Stimulated activated CD8-positive, alpha-beta memory T cell treated with anti-CD3 and anti-CD28 coated beads, Interleukin-2, amount 100 ng/mL, for 48 hours (primary cell): ENCODE measurements at places on chromosomes 16 and 17.

GRCh38 chr17:48551596-48552465 is 6.9 kb upstream of the HOXB2 start:
- no peak for DNase-seq

- no peak for DNase-seq
Measured at GRCh38 chr17:50467114-50467854, 1.4 kb downstream of the CHAD start.

GRCh38 chr16:14302031-14302398 is 230.9 kb downstream of the MRTFB start:
- DNase-seq: no peak

DNA sequence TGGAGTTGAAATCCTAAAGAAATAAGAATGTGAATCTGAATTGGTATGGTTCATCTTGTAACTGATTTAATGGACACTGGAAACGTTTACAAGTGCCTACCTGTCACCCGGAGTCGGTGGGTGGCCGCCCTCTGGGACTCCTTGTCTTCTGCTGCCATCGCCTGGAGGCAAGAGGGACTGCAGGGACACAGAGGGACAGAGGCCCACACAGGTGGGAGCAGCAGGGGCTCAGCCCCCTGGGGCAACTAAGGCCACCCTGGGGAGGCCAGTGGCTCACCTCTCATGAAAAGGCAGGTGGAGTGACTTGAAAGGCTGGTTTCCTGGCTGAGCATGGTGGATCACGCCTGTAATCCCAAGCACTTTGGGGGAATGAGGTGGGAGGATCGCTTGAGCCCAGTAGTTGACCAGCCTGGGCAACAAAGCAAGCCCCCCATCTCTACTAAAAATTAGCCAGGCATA is 23.2 kb downstream of the TMEM92 start:
- peak; percentile 68 for DNase-seq

DNA sequence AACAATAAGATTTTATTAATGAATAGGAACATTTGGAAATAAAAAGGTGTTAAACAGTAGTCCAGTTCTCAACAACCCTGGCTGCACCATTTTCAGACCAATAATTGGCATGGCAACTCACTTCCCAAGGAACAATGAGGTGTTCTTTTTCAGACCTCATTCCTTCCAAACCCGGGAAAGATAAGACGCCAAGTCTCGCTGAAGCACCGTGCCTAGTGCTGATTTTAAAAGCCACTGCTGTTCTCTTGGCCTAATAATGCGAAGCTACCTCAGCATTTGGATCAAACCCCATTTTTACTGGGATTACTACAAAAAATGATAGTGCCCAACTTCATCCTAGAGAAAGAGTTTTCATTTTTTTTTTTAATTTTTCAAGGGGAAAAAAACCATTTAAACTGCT is 75.2 kb upstream of the NOL11 start:
- no peak for DNase-seq

DNA sequence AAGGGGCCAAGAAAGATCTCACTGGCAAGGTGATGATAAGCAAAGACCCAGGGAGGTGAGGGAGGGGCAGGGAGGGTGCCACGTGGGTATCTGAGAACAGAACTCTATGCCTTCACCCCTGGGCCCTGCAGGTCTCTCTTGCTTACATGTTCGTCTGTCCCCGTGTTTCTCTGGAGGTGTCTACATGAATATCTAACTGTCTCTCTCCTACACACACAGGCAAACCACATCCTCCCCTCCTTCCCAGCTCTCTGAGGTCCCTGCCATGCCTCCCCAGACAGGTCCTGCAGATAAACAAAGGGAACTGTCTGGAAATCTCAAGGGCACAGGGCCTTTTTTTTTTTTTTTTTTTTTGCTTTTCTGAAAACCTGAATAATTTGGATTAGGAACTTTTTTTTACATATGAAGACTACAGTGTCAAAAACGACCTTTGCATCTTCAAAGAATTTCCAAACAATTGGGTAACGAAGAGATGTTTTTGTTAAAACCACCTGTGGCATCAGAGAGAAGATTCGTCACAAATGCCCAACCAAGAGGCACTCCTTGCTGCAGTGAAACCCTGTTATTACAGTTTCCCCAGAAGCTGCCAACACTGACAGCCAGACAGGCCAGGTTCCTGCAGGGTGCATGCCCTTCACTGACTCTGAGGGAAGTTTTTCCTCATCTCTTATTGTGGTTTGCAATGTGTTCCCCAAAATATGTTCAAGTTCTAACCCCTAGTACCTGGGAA is 17.8 kb downstream of the PLLP start:
- DNase-seq: no peak

DNA sequence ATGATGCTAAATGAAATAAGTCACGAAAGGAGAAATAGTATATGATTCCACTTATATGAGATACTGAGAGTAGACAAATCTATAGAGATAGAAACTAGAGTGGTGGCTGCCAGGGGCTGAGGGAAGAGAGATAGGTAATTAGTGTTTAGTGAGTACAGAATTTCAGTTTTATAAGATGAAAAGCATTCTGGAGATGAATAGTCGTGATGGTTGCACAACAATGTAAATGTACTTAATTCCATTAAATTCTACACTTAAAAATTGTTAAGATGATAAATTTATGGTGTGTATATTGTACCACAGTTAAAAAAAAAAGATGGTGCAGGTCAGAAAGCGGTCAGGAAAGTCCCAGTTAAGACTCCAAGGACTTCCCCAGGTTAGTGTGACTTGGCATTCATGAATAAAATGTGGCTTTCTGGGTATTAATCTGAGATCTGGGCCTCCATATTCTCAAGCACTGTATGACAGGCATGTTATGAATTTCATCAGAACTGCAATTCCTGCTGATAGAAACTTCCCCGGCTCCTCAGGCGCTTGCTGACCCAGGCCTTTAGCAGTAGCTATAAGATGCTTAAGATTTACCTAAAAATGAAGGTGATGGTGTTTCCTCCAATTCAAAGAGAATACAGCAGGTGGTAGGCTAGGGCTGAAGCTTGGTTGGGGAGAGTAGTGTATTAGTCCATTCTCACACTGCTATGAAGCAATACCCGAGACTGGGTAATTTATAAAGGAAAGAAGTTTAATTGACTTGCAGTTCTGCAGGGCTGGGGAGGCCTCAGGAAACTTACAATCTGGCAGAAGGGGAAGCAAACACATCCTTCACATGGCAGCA is 115.3 kb upstream of the SOX9 start:
- no peak for DNase-seq

- no peak for DNase-seq
Measured at GRCh38 chr17:45771271-45771959, 12.7 kb upstream of the CRHR1 start.

GRCh38 chr16:48608871-48609651 is 919 bp downstream of the N4BP1 start:
- no peak for DNase-seq

GRCh38 chr17:77734371-77735080 is 224.0 kb upstream of the TNRC6C start:
- DNase-seq: no peak

DNA sequence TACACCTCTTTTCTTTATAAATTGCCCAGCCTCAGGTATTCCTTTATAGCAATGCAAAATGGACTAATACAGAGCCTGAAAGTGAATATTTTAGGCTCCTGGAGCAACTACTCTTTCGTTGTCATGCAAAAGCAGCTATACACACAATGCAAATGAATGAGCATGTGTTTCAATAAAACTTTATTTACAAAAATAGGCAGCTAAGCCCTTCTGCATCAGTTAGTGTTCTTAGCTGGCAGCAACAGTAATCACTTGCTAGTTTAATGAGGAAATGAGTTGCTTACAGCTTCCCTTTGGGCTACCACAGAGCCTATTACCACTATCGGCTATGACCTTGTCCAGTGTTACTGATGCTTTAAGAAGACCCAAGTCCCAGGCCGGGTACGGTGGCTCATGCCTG is 402.9 kb downstream of the XYLT1 start:
- DNase-seq: no peak

DNA sequence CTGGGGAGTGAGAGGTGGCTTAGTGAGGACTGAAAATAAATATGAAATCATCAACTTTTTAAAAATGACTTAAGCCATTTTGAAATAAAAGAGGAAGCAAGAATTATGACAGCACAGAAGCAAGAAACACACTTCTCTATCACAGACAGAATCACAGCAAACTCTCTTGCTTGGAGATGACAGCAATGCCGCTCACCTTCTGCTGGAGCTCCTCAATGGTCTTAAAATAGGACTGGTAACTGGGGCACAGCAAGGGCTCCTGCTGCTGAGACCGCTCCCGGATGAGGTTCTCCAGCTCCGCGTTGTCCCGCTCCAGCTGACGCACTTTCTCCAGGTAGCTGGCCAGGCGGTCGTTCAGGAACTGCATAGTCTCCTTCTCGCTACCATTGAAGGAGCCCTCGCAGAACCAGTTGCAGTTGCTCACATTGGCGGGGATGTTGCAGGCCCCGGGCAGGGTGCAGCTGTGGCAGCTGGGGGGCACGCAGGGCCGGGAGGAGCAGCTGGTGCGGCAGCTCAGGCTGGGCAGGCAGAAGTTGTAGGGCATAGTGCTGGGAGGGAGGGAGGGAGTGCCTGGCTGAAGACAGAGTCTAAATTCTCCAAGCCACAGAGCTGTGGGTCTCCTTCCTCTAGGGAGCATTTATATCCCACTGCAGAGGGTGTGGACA is at the start of gene KRT31:
KRT31 (minus strand) TSS at position 613 of the 665 bp plus-strand sequence; CDS start at position 544, 69 bp downstream.
- no peak for DNase-seq

DNA sequence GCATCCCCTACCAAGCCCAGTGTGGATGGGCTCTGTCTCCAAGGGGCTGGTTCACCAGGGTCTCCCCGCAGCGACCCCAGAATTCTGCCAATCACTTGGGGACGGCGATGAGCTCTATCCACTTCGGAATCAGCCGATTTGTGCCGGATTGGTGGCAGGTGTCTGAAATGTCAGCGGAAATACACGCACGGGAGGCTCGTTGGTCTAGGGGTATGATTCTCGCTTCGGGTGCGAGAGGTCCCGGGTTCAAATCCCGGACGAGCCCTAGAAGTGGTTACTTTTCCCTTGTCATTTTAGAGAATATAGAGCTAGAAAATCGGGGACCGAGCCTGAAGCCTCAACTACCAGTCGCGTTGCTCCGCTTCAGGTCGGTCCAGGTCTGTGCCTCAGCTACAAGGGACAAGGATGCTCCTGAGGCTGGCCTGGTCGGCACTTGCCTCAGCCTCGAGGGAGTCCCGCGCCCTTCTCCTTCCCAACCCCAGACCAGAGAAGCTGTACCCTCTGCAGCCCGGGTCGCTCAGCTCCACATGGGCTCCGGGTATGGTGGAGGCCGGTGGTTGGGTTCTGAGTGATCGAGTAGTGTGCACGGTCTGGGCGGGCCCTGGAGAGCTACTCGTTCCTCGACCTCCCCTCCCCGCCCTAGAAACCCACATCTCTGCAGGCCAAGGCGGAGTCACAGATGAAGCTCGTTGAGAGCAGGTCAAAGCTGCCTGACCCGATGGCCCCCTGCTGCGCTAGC is 16.0 kb upstream of the OR1F1 start:
- DNase-seq: peak; percentile 62

GRCh38 chr17:83028851-83029250 is 50.6 kb upstream of the METRNL start:
- DNase-seq: no peak

- no peak for DNase-seq
Measured at GRCh38 chr17:10021272-10021984, 116.4 kb upstream of the RCVRN start.

DNA sequence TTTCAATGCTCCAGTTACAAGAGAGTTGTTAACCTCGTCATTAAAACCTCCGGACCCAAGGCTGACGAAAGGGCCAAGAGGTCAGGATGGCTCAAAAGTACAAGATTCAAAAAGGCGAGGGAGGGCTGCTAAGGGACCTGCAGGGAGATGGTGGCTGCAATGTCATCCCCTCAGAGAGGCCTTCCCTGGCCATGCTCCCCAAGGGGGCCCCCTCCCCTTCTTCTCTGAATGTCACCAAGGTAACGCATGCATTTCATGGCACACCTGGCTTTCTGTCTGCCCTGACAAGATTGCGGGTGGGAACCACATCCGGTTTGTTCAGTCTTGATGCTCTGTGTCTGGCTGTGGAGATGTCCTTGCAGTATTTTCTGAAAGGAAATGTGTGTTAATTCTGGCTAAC is 89.9 kb downstream of the C16orf78 start:
- peak; percentile 14 for DNase-seq

DNA sequence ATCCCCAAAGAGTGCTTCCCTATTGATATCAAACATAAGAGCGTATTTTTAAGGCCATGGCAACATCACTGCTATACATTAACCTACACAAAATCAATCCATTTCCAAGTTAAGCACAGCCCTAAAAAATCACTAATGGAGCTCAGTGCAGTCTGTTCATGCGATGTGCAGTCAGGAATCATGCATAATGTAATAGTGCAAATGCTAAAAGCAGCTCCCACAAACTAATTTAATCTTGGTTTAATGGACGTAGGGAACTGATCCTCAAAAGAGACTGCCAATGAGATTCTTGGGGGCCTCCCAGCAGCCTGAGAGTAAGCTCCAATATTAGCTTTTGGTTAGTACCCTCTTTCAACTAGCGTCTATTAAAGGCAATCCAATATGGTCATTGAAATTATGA is 245.9 kb downstream of the TOX3 start:
- no peak for DNase-seq

- DNase-seq: no peak
Measured at GRCh38 chr16:67987460-67988160, 7.3 kb upstream of the DPEP3 start.

DNA sequence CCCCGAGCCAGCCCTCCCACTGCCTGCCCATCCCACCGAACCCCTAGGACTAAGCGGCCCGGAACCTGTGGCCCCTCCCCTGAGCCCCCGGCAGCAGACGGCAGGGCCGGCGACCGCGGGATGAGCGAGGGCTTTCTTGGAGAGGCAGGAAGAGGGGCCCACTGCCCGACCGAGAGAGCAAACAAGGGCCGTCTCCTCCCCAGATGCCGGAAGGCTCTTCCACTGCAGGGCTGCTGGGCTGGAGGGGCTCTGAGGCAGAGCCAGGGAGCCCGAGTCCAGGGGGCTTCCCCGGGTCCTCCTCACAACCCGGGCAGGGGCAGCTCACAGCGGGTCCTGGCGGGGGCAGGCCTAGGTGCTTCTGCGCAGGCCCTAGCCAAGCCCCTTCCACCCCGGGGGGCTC is 2.9 kb downstream of the PERCC1 start:
- no peak for DNase-seq

DNA sequence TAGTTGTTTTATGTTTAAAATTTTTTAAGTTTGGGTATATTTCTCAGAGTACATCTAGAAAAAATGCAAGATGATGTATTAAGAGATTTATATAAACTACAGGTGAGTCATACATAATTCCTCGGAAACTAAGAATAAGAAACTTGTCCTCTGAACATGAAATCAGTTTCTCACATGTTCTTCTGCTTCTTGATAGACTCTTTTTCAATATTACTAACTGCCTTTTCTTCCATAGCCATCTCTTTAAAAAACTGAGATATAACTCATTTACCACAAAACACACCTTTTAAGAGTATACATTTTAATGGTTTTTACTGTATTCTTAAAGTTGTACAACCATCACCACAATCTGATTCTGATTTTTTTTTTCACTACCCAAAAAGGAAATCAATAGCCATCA is 238.4 kb upstream of the AXIN2 start:
- DNase-seq: no peak

DNA sequence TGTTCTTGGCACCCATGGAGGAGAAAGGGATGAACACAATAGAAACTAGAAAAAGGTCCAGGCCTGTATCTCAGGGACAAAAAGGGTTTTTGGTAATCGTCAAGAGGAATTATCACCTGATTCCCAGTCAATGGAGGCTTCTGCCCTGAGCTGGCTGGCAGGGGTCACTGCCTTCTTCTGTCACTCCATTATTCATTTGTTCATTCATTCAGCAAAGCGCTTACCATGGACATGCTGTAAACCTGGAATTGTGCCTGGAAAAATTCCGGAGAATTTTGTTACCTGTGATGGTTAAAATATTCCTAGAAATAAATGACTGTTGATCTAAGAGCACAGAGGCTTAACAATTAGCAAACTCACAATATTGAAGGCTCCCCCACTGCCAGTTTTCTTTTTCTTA is 212.3 kb downstream of the SHISA9 start:
- DNase-seq: no peak
